NCI-H526 treated with DMSO at 0.1 percent for 48 hours (cell line): ENCODE measurements at places on chromosomes 1 and 21.

GRCh38 chr21:31151156-31152045 lies 113.1 kb upstream of the KRTAP19-8 start:
- no peak for DNase-seq

DNA sequence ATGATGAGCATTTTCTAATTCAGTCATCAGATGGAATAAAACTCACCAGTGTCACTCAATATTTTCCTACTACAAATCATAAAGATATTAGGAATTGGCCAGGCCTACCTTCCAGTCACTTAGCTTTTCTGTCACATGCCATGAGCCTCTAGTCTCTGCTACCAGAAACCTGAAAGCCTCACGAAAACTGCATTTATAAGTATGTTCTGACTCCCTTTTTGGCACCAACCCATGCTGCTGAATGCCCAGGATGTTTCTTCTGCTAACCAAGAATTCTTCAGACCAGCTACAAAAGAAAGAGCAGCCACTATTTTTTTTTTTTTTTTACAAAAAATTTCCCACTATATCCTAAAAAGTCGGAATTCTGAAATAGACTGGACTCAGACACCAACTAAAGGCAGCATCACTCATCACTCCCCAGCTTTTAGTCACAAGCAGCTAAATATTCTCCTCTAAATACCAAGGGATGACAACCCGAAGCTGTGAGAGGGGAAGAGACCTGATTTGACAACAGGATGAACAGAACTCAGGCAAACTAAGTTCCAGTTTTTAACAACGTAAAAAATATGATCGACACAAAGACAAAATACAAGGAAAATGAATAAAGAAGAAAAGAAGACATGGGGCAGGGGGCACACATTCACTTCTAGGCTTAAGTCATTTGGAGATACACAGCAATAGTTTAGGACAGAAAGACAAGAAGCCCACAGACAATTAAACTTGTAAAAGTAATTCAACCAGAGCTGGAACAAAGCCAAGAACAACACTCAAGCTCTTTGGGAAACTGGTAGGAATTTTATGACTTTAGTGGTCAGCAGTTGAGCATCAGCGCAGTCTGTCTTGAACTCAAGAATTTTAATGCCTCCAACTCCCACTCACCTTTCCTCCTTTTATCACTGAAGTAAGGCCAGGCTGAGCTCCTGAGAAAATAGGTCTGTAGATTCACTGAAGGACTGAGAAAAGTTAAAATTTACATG lies 1.7 kb downstream of the DCAF8 start:
- DNase-seq = no peak

DNA sequence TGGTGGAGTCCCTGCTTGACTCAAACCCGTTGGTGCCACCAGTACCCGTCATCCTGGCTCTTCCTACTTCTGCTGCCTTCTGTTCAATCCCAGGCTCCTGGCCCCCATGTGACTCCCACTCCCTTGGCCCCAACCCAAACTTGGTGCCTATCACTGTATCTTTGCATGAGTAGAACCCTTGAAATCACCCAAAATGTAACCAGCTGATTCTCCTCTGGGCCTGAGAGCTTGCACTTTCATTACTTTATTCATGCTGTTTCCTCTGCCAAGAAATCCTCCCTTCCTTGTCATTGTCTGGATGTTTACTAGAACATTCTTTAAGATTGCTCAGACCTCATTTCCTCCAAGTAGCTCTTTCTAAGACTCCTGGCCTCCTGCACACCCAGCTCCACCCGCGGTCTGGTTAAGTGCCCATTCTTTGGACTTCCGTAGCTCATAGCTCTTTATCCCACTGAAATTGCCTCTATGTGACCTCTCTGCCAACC lies 15.7 kb downstream of the PTAFR start:
- DNase-seq = no peak

- no peak for DNase-seq
These were observed 238.5 kb downstream of the TTLL7 start for GRCh38 chr1:83760226-83761021.

GRCh38 chr1:42943166-42943565 lies 15.5 kb downstream of the SLC2A1 start:
- DNase-seq = no peak

- no peak for DNase-seq
These were observed 3.4 kb downstream of the GBP5 start for GRCh38 chr1:89269277-89269676.

GRCh38 chr1:221162352-221162751 lies 283.1 kb downstream of the HLX start:
- DNase-seq = no peak

GRCh38 chr21:44802396-44803153 lies 955 bp upstream of the UBE2G2 start:
- no peak for DNase-seq

- no peak for DNase-seq
These were observed 137.1 kb upstream of the RAB4A start for GRCh38 chr1:229133811-229134210.

- no peak for DNase-seq
These were observed 438.5 kb downstream of the PTPRU start for GRCh38 chr1:29674627-29675326.

DNA sequence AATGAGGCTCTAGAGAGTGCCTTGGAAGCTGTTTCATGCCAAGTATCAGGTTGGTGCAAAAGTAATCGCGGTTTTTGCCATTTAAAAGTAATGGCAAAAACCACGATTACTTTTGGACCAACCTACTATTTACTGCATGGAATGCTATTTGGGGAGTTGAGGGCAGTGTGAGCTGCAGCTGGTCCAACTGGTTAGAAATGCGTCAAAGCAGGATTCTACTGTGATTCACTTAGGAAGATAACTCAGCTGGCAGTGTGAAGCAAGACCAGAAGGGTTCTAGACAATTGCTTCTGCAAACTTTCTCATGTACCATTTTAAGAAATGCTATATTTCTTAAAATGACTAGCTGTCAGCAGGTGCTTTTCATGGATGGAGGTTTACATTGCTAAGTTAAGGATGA lies 21.2 kb upstream of the PLA2G2C start:
- DNase-seq = no peak

DNA sequence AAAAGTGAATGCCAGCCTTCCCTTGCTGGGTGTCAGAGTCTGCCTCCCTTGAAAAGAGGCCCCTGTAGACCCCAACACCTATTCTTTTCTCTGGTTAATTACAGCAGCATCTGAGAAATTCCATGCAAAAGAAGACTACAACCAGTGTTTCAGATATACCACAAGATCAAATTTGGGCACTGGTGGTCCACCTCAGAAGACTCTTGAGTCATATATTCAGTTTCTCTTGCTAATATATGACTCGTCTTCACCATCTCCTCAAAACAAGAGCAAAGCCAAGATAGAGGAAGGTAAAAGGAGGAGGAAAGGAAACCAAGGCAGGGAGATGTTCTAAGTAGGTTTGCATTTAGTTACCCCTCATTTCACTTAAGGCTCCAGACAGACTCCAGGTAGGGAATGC lies 259.9 kb downstream of the ZNF648 start:
- DNase-seq = no peak

- DNase-seq = no peak
These were observed 40.9 kb downstream of the WNT4 start for GRCh38 chr1:22101995-22102394.

DNA sequence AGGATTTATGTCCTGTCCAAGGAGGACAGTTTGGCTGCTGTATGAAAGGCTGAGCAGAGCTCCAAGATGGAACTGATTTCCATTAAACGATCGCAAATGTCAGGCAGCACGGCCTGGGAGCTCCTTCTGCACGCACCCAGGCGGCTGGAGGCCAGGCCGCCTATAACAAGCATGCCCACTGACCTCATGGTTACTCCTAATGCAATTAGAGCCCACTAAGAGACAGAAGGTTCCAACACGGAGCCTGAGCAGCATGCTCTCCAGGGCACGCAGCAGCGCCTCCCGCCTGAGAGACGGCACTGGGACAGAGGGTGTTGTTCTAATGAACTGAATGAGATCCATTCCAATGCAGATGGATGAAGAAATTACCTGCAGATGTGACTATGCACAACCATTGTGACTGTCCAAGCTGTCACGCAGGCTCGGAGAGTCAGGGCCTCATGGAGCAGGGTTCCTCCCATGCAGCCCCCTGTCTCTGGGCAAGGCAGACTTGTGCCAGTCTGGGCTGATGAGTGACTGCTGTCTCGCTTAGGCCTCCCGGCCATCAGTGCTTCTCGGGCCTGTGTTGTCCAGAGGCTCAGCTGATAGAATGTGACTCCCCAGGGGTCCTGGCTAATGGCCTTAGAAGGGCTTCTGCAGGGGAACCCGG lies 25.2 kb upstream of the CDCA8 start:
- no peak for DNase-seq

DNA sequence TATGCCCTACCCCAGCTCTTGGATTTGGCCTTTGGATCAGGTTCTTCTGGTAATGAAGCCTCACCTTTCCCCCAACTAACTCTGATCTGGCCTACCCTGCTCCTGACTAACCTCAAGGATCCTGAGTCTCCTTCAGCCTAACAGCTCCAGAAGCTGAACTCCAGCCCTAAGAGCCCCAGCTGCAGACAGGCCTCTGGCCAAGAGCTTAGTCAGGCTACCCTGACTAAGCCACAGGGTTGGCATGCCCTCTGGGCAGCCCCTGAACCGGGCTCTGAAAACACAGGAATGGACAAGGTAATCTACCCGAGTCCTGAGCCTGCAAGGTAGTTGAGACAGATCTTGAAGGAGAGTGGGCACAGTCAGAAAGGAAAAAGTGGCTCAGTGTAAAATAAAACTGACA lies 29.4 kb downstream of the COA7 start:
- DNase-seq = no peak

DNA sequence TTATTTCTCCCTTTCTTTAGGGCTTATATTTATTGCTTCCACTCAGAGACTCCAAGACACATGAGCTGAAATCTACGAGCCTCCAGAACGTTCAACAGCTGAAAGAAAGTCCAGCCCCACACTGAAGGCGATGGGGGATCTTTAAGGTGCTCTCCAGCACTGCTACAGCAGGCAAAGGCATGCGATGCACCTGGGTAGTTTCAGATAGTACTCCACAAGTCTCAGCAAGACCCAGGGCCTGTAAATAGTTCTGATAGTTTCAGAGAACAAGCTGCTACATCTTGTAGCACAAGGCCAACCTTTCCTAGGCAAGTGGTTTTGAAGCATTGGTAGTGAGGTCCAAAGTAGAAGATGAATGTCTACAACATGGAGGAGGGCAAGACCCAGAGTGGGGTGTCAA lies 2.2 kb upstream of the HSD3B1 start:
- DNase-seq = no peak

DNA sequence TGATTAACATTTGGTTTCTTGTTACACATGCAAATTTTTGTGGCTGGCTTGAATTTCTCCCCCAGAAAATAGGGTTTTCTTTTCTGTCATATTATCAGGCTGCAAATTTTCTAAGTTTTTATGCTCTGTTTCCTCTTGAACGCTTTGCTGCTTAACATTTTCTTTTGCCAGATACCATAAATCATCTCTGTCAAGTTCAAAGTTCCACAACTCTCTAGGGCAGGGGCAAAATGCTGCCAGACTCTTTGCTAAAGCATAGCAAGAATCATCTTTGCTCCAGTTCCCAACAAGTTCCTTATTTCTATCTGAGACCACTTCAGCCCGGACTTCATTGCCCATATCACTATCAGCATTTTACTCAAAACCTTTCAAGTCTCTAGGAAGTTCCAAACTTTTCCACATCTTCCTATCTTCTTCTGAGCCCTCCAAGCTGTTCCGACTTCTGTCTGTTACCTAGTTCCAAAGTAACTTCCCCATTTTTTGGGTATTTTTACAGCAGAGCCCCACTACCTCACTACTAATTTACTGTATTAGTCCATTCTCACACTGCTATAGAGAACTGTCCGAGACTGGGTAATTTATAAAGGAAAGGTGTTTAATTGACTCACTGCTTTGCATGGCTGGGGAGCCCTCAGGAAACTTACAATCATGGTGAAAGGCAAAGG lies 486.9 kb upstream of the NCAM2 start:
- DNase-seq = no peak

- DNase-seq = no peak
These were observed 206.6 kb downstream of the HIVEP3 start for GRCh38 chr1:41712081-41712480.

DNA sequence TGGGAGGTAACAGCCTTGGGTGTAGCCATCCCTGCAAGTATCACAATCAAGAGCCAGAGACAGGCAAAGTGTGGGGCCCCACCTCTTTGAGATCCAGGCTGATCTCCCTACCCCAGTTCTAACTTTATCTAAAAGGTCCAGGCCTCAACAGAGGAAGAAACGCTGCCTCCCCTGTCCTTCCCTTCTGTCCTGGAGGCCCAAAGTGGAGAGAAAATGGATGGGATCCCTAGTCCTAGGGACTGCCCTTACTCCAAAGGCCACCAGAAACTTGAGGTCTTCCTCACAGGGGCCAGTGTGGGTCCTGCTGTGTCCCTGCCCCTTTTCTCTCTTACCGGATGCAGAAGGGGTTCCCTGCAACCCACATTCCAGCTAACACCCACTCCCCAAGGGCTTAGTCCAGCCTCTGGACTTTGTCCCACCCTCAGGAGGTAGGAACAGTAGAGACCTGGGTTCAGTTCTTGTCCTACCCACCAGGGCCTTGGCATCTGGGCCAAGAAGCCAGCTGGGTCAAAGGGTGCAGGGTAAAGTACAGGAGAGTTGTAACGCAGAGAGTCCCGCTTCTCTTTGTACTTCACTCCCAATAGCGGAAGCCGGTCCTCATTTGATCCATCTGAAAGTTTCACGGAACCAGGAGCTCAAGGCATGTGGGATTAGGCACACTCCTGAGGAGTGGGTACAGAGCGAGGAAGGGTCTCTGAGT lies 1.9 kb downstream of the HDGF start:
- no peak for DNase-seq

- no peak for DNase-seq
These were observed 46.1 kb downstream of the GRIK1 start for GRCh38 chr21:29893687-29894086.

DNA sequence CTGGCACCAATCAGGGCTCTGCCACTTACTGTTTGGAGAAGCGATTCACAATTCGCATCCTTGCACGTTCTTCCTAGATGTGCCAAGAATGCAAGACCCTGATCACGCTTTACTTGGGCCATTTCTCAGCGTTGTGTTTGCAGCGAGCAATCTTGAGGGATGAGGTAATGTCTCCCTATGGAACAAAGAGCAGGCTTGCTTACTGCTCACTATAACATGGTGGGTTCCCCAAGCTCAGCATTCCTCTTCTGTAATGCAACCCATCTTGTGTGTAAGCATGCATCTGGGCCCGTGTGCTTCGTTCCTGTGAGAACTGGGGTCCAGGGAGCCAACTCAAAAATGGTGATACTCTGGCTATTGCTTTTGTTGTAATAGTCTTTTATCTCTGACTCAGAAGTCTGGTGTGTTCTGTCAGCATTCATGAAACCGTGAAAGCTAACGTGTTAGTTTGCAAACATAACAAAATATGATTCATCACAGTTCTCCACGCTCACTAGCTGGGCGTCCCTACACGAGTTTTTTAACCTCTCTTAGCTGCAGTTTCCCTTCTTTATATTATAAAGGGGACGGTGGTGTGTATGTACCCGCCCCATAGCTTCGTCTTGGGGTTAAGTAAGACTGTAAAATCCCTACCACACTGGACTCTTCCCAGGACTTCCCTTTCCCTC lies 33.3 kb downstream of the DNTTIP2 start:
- DNase-seq = peak; percentile 42
